ENCODE measurements at places on chromosomes 6 and 20. TPM values are rescaled to one million over a fixed set of nuclear protein-coding genes. Genes with fewer than 3 reads are reported as not detected.

MCM3 gene
- 83.7 TPM for total RNA-seq

MAPK13 gene
- 1.3 TPM for total RNA-seq

SIRPB1 gene
- total RNA-seq: 0.90 TPM

BPIFB2 gene
- total RNA-seq: not detected

CLVS2 gene
- total RNA-seq: not detected

PHACTR3 gene
- total RNA-seq: not detected

MUCL3 gene
- total RNA-seq: not detected

OR2H2 gene
- not detected for total RNA-seq
